Neural crest cell (in vitro differentiated cells): ENCODE measurements at places on chromosomes 4 and X. TPM values are rescaled to one million over a fixed set of nuclear protein-coding genes. Genes with fewer than 3 reads are reported as not detected.

- peak; percentile 75 for DNase-seq
Observed at GRCh38 chr4:140150886-140151698, 2.9 kb downstream of the MAML3 start.

DNA sequence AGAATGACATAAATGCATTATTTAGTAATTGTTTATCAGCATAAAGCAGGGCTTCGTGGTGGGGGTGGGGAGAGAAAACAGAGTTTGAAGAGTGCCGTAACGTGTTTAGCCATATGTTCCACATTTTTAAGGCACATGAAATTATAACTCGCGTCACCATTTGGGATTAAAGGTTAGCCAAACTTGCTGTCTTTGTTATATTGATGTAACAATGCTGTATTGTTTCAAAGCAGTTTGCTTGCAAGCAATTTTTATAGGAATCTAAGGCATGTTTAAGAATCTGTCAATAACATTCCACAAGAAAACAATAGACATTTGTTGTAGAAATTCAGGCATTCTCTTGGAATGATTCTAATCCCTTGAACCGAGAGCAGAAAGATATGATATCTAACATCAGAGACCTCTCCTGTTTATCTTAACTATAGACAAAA, 78.3 kb downstream of the CLDN22 start:
- no peak for DNase-seq

- DNase-seq: no peak
Observed at GRCh38 chrX:19791562-19791961, 95.8 kb downstream of the SH3KBP1 start.

DNA sequence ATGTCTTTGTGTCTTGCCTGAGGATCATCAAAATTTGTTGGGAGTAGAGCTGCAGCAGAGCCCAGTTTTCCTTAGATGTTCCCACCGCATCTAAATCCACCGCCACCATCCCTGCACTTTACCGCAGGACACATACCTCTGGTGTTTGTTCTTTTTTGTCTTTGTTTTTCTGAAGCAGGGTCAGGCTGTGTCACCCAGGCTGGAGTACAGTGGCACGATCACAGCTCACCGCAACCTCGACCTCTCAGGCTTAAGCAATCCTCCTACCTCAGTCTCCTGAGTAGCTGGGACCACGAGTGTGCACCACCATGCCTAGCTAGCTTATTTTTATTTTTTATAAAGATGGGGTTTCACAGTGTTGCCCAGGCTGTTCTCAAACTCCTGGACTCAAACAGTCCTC, 4.6 kb downstream of the ENOPH1 start:
- no peak for DNase-seq

FAM90A26 gene
- not detected in 2 replicates for total RNA-seq

DNA sequence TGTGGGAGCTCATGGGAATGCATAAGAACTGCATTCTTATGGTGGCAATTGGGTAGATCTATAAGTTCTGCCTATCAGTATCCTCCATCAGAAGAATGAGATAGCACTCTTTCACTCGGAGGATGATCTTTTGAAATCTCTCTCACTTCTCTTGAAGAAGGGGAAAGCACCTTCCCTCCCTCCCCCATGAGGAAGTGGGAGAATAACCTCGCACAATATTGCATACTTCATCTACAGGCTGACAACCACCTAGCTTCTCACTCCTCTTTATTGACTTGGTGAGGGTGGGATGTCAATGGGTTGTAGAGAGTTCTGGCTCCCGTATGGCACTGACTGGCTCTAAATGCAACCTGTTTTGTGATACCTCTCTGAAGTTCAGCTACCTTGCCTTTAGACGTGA, 146.7 kb upstream of the SPOCK3 start:
- DNase-seq: no peak

GLRA2 gene
- total RNA-seq: 0.73 and 1.3 TPM in 2 replicates

NAA11 gene
- total RNA-seq: not detected in 2 replicates

AKAP14 gene
- total RNA-seq: not detected in 2 replicates

DNA sequence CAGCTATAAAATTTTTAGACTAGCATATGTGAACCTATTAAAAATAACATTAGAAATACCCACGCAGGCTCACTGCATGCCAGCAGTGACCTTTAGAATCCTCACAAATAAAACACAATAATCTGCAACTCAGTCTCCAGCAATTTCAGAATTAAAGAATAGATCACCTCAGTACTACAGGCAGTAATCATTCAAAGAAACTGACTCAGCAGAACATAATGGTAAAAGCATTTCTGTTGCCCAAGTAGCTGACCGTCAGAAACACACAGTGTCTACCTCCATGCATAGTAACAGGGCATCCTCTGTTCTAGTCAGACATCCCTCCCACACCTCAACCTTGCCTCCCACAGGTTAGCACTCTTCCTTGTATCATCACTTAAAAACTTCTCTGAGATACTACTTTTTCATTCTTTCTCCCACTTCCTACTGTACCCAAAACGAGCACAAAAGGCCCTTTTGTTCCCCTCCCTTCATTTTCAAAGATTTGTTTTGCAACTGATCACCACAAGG, 65.7 kb upstream of the BEND2 start:
- no peak for DNase-seq

ATP2B3 gene
- 0.05 and 0.11 TPM in 2 replicates for total RNA-seq

DNA sequence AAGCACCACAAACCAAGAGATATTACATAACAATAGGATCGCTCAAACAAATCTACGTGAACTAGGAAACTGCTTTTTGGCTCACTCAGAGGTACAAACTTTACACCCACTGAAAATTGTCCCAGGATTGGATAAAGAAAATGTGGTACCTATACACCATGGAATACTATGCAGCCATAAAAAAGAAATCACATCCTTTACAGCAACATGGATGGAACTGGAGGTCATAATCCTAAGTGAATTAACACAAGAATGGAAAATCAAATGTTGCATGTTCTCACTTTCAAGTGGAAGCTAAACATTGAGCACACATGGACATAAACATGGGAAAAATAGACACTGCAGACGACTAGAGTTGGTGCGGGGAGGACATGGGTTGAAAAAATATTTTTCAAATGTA, 207.8 kb downstream of the CBR4 start:
- DNase-seq: no peak

MAGEA4 gene
- total RNA-seq: not detected in 2 replicates

GLUD2 gene
- 5.9 and 6.5 TPM in 2 replicates for total RNA-seq

- no peak for DNase-seq
Observed at GRCh38 chr4:58514299-58514698, 1404.1 kb upstream of the IGFBP7 start.

- no peak for DNase-seq
Observed at GRCh38 chr4:190017357-190018200, 9.5 kb downstream of the FRG2 start.

GRCh38 chrX:35023683-35024082, 81.1 kb downstream of the FAM47B start:
- DNase-seq: no peak

DNA sequence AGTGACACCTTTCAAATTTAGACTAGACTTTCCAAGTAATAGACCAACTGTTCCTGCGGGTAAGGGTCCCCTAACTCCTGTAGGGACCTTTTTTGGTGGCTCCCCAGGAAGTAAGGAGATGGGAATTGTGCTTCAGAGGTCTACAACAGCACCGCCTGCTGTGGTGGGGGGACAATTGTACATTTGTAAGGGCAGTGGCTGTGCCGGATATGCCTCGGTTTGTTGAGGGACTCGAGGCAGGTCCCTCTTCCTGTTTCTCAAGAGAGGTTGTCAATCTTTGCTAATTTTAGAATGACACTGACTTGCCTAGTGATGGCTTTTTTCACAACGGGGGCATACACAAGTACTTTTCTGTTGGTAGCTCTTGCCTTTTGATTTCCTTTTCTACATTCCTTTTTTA, 15.5 kb upstream of the HSD17B11 start:
- DNase-seq: no peak
